Activated T-cell treated with anti-CD3 and anti-CD28 coated beads for 4 hours (primary cell): ENCODE measurements at places on chromosomes 4 and X.

GRCh38 chr4:114495471-114495928 is 103.1 kb upstream of the UGT8 start:
- DNase-seq: no peak

DNA sequence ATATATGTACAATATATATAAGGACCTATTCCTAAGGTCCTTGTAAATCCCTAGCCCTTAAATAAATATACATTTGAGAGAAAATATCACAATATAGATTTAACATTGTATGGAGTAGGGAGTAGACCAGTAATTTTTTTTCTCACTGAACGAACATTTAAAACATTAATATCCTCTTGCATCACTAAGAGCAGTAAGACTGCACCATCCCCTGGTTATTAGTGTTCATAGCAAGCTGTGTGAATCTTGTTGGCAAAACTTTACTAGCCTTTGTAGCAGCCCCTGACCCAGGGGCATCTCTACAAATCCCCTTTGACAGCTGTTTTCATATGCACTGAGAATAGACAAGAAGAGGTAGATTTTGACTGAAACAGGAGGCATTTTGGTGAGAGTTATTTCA is 146.5 kb downstream of the IL1RAPL2 start:
- DNase-seq: no peak

GRCh38 chrX:109614951-109615350 is 10.0 kb downstream of the KCNE5 start:
- DNase-seq: no peak

- DNase-seq: no peak
Measured at GRCh38 chr4:86848136-86848535, 1.0 kb downstream of the SLC10A6 start.

- no peak for DNase-seq
Measured at GRCh38 chrX:68185161-68185560, 248.1 kb downstream of the OPHN1 start.

DNA sequence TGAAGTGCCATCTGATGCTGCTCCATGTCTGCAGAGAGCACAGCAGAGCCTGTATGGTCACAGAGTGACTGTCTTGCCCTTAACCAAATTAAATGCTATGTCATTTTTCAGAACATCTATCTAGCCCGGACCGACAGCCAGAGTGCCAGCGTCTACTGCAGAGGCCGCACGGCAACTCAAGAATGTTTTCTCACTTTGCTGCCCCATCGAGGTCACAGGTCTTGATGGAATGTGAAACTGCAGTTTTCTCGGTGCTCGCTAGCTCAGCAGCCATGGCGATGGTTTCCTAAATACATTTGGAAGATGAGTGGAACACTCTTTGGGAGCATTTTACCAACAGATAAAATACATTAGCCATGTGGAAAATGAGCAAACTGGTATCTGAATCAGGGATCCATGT is 125.7 kb downstream of the ENPP6 start:
- DNase-seq: no peak

DNA sequence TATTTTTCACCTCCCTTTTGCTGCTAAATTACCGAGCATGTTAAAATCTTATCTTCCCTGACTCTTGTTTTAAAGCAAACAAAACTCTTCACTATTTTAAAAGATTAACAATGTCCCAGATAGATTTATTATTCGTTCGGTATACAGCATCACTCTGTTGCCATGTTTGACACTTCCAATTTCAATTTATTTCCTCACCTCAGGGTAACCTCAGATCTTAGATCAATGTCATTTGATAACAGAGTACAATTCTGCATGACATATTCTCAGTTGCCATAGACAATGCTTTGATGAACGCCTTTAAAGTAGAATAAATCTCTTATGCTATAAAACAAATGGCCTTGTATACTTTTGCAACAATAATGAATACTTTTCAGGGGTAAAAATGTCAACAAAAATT is 1078.1 kb upstream of the IGFBP7 start:
- DNase-seq: no peak

DNA sequence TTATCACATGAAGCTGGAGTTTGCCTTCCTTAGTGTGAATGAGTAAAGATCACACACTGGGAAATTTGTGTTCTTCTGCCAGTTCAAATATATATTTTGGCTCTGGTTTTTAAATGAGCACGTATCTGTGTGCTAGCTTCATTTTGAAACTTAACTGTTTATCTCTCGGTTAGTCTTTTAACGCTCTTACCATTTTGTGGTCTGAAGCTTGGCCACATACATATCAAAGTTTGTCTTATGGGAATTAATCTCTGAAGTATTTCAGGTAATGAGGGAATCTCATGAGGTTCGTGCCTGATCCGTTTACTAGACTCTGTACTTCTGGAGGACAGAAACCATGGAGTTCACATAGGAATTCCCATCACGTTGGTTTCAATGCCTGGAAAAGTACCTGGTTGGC is 13.8 kb downstream of the ATP10D start:
- DNase-seq: no peak

GRCh38 chr4:60934566-60935295 is 265.4 kb upstream of the ADGRL3 start:
- no peak for DNase-seq
